ENCODE measurements at places on chromosomes 1 and 21. TPM values are rescaled to one million over a fixed set of nuclear protein-coding genes. Genes with fewer than 3 reads are reported as not detected.

Gene CENPF
- 83.9 TPM for total RNA-seq

Gene NTRK1
- total RNA-seq = 0.06 TPM

Gene CHI3L2
- total RNA-seq = 0.21 TPM

Gene DCST1
- total RNA-seq = 0.06 TPM

Gene AMPD1
- total RNA-seq = not detected

Gene KRTAP19-1
- total RNA-seq = not detected

Gene HTR6
- total RNA-seq = 0.19 TPM

Gene E2F2
- total RNA-seq = 2.9 TPM

Gene TNNI3K
- total RNA-seq = not detected

Gene OPRD1
- 0.01 TPM for total RNA-seq

Gene MYBPHL
- not detected for total RNA-seq

Gene TAL1
- 0.02 TPM for total RNA-seq

Gene C1orf146
- total RNA-seq = not detected

Gene SLAMF7
- 1.6 TPM for total RNA-seq

Gene NUF2
- total RNA-seq = 23.4 TPM

Gene BNIPL
- total RNA-seq = 0.17 TPM

Gene RYR2
- total RNA-seq = 0.05 TPM

Gene CNIH3
- total RNA-seq = 0.34 TPM

Gene RHOC
- total RNA-seq = 374 TPM

Gene SERPINC1
- 0.16 TPM for total RNA-seq

Gene MIXL1
- not detected for total RNA-seq

Gene ANGEL2
- 21.9 TPM for total RNA-seq

Gene CHODL
- total RNA-seq = 0.03 TPM

Gene CATSPERE
- total RNA-seq = 0.02 TPM

Gene STIL
- 10.9 TPM for total RNA-seq

Gene TRIM46
- total RNA-seq = 2.9 TPM

Gene VPS26C
- 32.0 TPM for total RNA-seq

Gene NPR1
- 3.2 TPM for total RNA-seq

Gene DYRK3
- total RNA-seq = 11.1 TPM

All from A549 treated with dexamethasone at 1 μM for 4 hours (cell line).